Renal cortical epithelial cell (primary cell): ENCODE measurements at places on chromosomes 5 and 9.
A peak's percentile ranks its signal among the peaks of the same experiment; 100 is the strongest.

- DNase-seq, result no peak
Observed at GRCh38 chr5:141245250-141245717, at the start of gene PCDHB15. Gene PCDHB15 (plus strand): TSS chr5:141245395. CDS start chr5:141245579, 184 bp downstream.

GRCh38 chr5:68646144-68646543, 430.6 kb downstream of the PIK3R1 start:
- DNase-seq, result peak; percentile 21

DNA sequence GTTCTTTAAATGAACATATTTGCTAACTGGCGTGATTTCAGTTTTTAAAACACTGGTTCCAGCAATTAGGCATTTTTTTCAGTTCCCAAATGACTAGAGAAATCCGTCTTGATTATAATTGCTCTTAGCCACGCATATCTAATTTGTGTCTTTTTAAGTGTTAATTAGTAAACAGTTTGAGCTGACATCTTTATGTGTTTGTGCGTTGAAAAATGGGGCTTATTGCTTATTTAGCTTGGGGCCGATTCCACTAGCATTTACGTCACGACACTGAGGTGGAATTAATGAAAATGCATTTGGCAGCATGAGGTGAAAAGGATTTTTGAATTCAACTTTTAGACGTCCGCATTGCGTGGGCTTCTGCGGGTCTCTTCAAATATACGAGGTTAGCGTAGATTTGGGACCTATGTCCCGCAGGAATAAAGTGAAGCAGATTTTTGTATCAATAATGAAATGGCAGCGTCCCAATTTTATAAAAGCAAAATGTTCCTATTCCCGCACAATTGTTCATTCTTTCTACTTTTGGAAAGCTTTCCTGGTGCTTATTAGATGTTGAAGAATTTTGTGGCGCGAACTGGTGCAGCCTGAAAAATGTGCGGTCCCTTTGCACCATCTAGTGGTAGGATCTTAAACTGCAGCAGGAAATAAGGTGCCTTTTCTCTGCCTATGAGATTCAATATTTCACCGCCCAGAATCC, 122.7 kb upstream of the LMX1B start:
- peak; percentile 51 for DNase-seq

DNA sequence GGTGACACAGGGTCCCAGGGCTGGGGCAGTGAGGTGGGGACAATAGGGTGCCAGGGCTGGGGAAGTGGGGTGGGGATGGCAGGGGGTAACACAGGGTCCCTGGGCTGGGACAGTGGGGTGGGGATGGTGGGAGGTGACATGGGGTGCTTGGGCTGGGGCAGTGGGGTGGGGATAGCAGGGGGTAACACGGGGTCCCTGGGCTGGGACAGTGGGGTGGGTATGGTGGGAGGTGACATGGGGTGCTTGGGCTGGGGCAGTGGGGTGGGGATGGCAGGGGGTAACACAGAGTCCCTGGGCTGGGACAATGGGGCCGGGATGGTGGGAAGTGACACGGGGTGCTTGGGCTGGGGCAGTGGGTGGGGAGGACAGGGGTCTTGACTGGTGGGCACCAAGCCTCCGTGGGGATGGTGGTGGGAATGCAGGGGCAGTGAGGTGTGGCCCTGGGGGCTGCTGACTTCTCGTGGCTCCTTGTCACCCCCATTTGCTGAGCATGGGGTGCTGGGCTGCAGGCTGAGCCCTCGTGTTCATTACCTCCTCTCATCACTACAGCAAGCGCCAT, 41.7 kb downstream of the OLFM1 start:
- DNase-seq, result no peak

DNA sequence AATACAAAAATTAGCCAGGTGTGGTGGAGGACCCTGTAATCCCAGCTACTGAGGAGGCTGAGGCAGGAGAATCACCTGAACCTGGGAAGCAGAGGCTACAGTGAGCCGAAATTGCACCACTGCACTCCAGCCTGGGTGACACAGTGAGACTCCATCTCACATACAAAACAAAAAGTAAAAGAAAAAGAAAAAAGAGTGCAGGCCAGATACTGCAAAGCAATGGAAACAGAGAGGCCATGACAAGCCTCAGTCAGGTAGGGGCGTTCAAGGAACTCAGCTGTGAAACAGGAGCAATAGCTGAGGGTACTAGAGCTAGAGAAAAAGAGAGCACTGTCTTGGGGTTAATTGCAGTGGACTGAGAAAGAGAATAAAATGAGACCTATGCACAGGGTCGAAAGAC, 56.2 kb downstream of the TIMD4 start:
- DNase-seq, result no peak

GRCh38 chr5:68187268-68188055, 28.1 kb upstream of the PIK3R1 start:
- DNase-seq, result peak; percentile 21

GRCh38 chr5:89981878-89982773, 427.4 kb downstream of the CETN3 start:
- no peak for DNase-seq

GRCh38 chr9:19940811-19941535, 152.1 kb upstream of the SLC24A2 start:
- DNase-seq, result no peak

DNA sequence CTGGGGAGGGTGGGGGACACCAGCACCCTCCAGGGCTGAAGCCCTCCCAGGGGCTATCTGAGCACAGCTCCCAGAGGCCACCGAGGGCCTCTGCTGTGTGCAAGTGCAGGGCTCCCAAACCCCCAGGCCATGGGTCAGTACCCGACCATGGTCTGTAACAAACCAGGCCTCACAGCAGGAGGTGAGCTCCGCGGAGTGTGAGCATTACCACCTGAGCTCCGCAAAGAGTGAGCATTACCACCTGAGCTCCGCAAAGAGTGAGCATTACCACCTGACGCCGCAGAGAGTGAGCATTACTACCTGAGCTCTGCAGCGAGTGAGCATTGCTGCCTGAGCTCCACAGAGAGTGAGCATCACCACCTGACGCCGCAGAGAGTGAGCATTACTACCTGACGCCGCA, 152.9 kb upstream of the IRX2 start:
- DNase-seq, result no peak

GRCh38 chr9:130860458-130861316, 25.6 kb downstream of the ABL1 start:
- peak; percentile 92 for DNase-seq

DNA sequence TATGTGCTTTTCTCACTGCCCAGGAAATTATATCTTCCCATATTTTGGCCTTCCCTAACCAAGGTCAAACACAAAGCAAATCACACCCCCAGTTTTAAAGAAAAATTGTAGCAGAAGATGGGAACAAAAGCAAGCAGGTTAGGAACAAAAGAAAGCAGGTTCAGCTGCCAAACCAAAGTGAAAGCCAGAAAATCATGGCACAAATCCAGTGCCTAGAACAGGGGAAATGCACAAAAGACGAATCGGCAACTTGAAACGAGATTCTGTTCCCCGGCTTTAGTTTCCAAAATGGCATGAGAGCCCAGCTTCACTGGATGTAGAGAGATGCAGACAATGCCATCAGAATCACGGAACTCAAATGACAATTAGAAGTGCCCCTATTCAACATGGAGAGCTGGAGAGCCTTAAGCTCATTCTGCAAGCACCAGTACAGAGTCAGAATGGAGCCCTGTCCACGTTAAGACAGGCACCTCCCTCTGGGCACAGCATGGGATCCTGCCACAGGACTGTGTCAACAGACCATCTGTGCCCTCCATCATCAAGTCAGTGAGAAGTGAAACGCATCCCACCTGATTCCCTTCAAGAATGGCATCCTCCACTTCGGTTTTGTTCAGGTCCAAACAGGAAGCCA, 13.8 kb downstream of the DNAH5 start:
- DNase-seq, result no peak

DNA sequence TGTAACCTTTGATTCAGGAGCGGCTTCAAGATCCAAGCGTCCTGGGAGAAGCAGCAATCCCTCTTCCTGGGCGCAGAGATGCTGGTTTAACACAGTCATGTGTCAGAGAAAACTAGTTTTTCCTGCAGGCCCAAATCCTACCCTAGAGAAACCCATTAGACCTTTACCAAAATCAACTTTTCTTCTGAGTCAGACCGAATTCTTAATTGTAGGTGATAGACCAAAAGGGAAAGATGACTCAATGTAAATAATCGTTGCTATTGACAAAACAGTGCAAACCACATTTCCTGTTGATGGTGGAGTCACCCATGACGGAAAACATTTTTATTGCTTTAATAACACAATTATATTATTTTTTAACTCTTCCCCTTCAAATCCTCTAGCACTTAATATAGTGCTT, 40.1 kb downstream of the SLC1A1 start:
- DNase-seq, result peak; percentile 75

DNA sequence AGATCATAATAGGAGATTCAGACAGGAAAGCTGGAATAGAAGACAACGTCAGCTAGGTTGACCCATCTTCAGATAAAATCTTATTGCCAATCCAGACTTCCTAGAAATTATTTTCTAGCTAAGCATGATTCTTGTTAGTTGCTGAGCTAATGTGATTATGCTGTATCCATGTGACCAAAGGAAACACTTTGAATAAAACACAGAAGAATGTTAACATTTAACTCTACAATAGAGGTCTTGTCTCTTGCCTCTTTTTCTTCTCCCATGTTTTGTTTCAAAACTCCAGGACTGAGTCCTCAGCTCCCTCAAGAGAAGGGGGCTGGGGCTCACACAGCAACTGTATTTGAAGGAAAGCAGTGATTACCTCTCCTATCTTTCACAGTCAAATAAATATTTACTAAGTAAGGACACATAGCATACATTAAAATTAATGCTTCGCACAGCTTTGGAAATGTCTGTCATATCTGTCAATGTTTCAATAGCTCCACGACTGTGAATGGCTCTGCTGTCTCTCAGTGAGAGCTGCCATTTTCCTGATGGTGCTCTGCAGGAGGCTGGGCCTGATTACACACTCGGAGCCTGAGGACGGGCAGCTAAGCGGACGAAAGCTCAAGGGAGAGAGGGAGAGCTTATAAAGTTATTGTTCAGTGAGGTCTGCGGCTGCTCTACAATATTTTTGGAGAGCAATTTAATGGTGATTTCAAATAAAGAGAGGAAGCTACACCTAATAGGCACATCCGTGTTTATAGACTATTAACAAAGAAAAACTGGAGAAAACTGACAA, 64.8 kb upstream of the ZNF462 start:
- DNase-seq, result peak; percentile 85

DNA sequence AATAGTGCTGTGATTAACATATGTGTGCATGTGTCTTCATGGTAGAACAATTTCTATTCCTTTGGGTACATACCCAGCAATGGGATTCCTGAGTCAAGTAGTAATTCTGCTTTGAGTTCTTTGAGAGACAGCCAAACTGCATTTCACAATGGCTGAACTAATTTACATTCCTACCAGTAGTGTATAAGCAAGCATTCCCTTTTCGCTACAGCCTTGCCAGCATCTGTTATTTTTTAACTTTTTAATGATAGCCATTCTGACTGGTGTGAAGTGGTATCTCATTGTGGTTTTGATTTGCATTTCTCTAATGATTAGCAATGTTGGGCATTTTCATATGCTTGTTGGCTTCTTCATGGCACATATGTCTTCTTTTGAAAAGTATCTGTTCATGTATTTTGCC, 308.5 kb downstream of the ARRDC3 start:
- peak; percentile 100 for DNase-seq

DNA sequence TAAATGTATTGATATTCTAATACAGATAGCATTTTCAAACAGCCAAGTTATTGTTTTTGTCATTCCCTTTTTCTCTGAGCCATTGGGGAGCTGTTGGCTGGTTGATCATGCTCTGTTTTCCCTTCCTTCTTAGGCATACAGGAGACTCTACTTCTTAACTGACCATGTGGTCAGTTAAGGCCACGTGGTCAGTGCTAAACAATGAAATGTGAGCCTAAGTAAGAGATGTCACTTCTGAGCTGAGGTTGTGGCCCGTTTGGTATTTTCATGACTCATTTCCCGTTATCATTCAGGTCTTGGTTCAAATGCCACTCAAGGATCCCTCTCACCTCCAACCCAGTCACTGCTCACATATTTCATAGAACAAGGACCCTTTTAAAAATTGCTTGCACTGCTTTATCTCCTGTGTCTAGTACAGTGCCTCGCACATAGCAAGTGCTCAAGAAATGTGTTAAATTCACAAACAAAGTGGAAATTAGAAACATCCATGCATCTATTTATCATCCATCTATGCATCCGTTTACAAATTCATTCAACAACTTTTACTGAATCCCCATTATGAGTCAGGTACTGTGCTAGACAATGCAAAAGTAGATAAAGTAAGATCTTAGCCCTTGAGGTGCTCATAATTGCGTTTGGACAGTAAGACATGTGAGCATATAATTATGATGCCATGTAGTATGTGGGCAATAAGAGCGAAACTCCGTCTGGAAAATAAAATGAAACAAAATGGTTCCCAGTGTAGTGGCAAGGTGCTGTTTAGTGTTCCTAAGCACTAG, 50.7 kb downstream of the ARRDC3 start:
- peak; percentile 93 for DNase-seq

DNA sequence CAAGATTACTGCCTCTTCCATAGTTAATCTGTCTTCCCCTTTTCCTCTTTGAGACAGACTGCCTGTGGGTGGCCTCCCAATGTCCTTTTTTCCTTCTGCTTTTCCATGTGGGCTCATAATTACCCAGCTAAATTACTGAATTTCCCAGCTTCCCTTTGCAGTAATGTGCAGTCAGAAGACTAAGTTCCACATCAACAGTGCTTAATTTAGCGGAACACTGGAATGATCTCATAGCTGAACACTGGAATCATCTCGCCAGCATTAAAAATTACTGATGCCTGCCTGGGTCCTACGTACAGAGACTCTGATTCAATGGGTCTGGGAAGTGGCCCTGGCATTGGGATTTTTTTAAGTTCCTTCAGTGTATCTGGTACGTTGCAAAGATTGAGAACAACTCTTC, 84.3 kb downstream of the DNAH5 start:
- DNase-seq, result peak; percentile 95

DNA sequence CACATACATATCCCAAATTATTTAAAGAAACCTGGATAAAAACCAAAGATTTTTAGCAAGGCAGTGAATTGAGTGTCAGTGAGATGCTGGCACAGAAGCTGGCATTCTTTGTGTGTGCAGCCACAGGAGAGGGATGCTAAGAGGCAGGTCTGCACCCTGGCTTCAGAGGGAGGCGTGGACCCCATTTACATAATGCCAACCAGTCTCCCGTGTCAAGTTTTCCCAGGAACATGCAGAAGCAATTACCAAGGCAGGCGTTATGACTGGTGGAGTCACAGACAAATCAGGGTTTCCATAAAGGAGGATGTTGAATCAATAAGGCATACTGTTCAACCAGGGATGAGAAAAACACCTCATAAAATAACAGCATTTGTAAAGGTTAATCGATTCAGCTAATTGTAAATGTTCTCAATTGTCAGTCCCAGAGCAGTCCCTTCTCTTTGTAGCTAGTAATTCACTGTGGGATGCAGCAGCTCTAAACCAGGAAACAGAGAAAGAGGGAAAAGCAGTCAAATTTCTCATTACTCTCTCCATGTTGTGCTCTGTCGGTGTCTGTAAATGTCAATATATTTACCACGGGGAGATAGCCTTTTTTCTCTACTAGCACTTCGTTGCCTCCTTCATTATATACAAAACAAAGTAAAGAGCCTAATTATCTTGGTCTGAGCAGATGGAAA, 452.4 kb upstream of the GRAMD2B start:
- peak; percentile 17 for DNase-seq

- no peak for DNase-seq
Observed at GRCh38 chr5:180618487-180618828, 27.2 kb upstream of the SCGB3A1 start.

GRCh38 chr9:135330307-135330631, 149.3 kb upstream of the PPP1R26 start:
- no peak for DNase-seq

- peak; percentile 91 for DNase-seq
Observed at GRCh38 chr5:122182491-122182921, 53.2 kb downstream of the ZNF474 start.
